ENCODE measurements at places on chromosomes 7 and 10. TPM values are rescaled to one million over a fixed set of nuclear protein-coding genes. Genes with fewer than 3 reads are reported as not detected.

DNA sequence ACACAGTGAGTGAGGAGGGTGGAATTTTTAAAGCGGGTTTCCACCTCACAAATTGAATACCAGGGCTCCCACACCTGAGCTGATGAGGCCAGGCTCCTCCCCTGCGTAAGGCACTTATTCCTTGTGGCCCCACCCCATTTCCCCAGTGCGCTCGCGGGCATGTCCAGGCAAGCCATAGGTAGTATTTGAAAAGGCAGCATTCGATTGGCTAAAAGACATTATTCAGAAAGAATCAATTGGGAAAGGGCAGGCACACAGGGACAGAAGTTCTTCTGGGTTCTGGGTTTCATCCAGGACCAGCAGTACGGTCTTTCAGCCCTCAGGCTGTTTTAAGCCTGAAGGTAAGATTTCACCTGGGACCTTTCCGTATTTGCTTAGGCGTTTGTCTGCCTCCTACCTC is 222.3 kb downstream of the BBS9 start:
- H3K4me1 ChIP-seq = no peaks in the 10 kb centered on the region
- no peak overlapping the region for H3K4me3 ChIP-seq

GRCh38 chr10:77001206-77001605 is 636.4 kb downstream of the KCNMA1 start:
- H3K36me3 ChIP-seq = no peaks in the 10 kb centered on the region
- no peaks in the 10 kb centered on the region for H3K4me1 ChIP-seq
- no peak overlapping the region for H3K4me3 ChIP-seq
- DNase-seq = no peak
- no peak overlapping the region for H3K27ac ChIP-seq

- no peak overlapping the region for H3K4me3 ChIP-seq
- H3K27me3 ChIP-seq = no peaks in the 10 kb centered on the region
- DNase-seq = no peak
- peak overlapping the region; percentile 98 for H3K27ac ChIP-seq
- peaks cover 42% of the 10 kb centered on the region for H3K4me1 ChIP-seq
These were observed 16.3 kb upstream of the CRYGN start for GRCh38 chr7:151456276-151456675.

- no peaks in the 10 kb centered on the region for H3K36me3 ChIP-seq
- H3K4me1 ChIP-seq = no peaks in the 10 kb centered on the region
- no peak for DNase-seq
- no peak overlapping the region for H3K4me3 ChIP-seq
These were observed 154.2 kb downstream of the GFRA1 start for GRCh38 chr10:116118847-116119246.

- H3K36me3 ChIP-seq = no peaks in the 10 kb centered on the region
- H3K4me1 ChIP-seq = peaks cover 22% of the 10 kb centered on the region
- no peak for DNase-seq
- H3K27me3 ChIP-seq = no peaks in the 10 kb centered on the region
These were observed 7.7 kb upstream of the ITPRIP start for GRCh38 chr10:104345941-104346340.

GPR26 gene
- total RNA-seq = not detected

LARP4B gene
- 87.0 TPM for total RNA-seq

GRID1 gene
- 2.3 TPM for total RNA-seq

VENTX gene
- not detected for total RNA-seq

STEAP1B gene
- total RNA-seq = 3.3 TPM
